ENCODE measurements at places on chromosomes 6 and 20.

- DNase-seq: no peak
These were observed 3.7 kb upstream of the HEBP2 start for GRCh38 chr6:138400326-138400725.

DNA sequence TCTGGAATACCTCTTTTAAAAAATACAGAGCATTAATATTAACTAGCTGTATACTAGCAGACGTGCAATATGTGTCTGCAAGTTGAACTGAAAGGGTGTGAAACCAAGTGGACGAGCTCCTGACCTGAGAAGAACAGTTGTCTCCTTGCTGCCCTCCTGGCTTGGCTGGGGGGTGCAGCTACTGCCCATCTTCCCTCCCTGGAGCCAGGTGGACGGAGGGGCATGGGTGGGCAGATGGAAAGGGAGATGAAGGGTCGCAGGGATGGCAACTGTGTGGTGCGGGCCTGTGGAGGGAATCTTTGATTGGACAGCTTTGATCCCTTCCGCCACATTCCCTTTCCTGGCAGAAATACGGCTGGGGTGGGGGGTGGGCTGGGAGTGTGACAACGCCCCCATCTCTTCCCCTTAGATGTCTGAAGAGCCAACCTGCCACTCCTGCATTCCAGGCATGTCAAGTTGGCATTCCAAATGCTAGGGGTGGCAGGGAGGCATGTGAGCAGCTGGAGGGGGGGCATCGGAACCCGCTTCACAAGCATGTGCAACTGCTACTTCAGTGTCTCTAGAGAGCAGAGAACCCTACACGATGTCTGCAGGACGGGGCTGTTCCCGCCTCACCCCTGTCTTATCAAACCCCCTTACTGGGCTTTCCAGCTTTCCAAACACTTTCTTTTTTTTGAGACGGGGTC is 37.3 kb downstream of the SRSF3 start:
- DNase-seq: no peak

DNA sequence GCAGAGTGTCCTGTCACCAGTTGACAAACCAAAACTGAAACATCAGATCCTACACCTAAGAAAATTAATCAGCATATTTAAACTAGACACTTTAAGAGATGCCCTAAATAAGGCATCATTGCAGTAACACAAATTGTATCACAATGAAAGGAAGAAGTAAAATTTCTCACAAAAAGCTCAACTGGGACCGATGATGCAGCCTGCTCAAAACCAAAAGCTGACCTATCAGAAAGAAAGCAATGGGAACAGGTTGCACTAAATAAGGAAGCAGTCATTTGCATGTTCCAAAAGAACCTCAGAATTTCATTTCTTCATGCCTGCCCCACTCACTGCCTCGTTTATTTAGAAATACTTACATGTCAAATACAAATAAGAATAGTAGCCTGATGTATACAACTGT is 12.1 kb downstream of the HIVEP2 start:
- no peak for DNase-seq

GRCh38 chr6:18492972-18493371 is 105.8 kb downstream of the RNF144B start:
- DNase-seq: no peak

GRCh38 chr6:34852406-34853085 is 35.3 kb downstream of the TAF11 start:
- no peak for DNase-seq

- DNase-seq: no peak
These were observed 202.4 kb downstream of the LMBRD1 start for GRCh38 chr6:69594405-69594804.

- no peak for DNase-seq
These were observed 2.4 kb downstream of the PREP start for GRCh38 chr6:105400501-105400900.

DNA sequence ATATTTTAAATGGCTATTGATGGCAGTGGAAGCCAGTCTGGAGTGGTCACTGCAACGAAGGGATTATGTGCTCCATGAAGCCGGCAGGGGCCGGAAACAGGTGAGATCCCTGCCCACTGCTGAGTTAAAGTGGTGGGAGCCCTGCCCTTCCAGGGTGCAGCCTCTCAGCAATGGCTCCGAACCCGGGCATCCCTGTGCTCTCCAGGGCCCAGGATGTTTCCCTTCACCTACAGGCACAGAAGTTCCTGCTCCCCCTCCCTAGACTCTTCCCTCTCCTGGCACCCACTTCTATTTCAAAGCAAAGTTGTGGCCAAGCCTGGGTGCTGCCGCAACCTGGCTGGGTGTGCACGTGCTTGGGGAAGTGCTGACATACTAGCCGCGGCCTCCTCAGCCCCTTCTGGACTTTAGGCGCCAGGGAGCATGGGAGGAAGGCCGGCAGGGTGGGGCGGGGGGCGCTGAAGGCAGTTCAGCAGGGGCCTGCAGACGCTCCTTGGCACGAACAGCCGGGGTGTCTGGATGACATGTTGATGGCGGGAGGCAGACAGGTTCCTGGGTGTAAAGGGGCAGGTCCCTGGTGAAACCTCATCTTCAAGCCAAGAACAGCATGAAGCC is 452.3 kb downstream of the HTR1B start:
- DNase-seq: no peak

- DNase-seq: no peak
These were observed 16.8 kb upstream of the SYNDIG1 start for GRCh38 chr20:24452498-24453127.

GRCh38 chr6:36248980-36249379 is 20.9 kb upstream of the PNPLA1 start:
- peak; percentile 23 for DNase-seq

- no peak for DNase-seq
These were observed 3.6 kb upstream of the HSPA12B start for GRCh38 chr20:3728876-3729275.
